Esophagus squamous epithelium (tissue), 5 donors: ENCODE measurements at places on chromosomes 12 and 14.

DNA sequence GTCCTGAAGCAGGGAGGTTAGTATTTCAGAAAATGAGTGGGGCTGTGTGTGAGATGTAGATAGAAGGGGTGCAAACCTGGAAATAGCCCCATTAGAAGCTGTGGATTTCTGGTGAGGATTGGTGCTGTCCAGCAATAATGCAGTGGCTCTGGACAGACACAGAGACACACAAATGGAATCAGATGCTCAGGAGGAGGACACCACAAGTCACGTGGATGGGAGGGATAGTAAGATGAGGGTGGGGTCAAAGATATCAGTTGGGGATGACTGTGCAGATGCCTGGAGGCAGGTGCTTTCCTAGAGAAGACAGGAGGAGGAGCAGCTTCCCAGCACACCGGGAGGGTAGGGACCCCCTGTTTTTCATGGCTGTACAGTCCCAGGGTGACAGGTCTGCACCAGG is 136.5 kb downstream of the PLXNC1 start:
- DNase-seq = no peak

- no peak for DNase-seq
Observed at GRCh38 chr12:110575326-110575725, 7.8 kb downstream of the PPTC7 start.

GRCh38 chr12:53219292-53219955 is 12.4 kb upstream of the ITGB7 start:
- no peak for DNase-seq

DNA sequence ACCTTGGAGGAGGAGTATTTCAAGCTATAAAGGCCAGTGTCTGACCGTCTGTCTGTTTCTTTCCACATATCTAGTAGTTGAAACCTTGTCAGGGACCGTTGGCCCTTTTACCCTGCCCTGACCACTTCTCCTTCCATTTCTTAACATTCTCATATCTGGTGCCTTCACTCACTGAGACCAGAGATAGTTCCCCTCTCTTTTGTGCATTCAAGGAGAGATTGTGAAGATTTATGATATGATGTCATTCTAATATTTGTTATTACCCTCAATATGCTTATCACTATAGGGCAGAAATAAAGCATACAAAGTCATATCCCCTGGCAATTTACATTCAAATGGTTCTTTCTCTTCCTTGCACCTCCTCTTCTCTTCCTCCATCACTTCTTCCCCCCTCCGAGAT is 83.3 kb downstream of the PLXNC1 start:
- DNase-seq = no peak

DNA sequence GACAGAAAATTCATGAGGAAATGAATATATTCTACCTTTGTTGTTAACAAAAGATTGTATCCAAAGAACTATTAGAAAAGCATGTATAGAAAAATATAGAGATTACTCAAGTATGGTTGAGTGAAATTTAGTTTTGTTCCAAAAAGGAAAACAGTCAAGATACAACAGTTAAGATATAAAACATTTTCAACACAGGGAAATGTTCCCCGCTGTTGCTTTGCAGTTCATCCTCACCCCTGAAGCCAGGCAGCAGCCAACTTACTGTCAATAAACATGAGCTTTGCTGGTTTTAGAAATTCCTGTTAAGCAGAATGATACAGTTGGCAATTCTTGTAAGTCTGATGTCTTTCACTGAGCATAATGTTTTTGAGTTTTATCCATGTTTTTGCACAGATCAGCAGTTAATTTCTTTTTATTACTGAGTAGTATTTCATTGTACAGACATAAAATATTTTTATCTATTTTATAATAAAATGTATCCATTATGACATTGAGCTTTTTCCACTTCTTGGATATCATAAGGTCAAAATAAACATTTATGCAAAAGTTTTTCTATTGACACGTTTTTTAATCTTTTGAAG is 1.2 kb upstream of the CLEC2B start:
- no peak for DNase-seq

- DNase-seq = no peak
Observed at GRCh38 chr14:75928690-75929181, 53.1 kb downstream of the TGFB3 start.

- no peak for DNase-seq
Observed at GRCh38 chr12:80118565-80119324, 19.4 kb downstream of the OTOGL start.

- no peak for DNase-seq
Observed at GRCh38 chr14:71208702-71209357, 301.6 kb downstream of the PCNX1 start.

- DNase-seq = no peak
Observed at GRCh38 chr14:24285351-24285750, 14.0 kb upstream of the RABGGTA start.

GRCh38 chr14:51780741-51781140 is 79.7 kb upstream of the GNG2 start:
- no peak for DNase-seq

- no peak for DNase-seq
Observed at GRCh38 chr14:91343051-91343450, 74.6 kb downstream of the CCDC88C start.

DNA sequence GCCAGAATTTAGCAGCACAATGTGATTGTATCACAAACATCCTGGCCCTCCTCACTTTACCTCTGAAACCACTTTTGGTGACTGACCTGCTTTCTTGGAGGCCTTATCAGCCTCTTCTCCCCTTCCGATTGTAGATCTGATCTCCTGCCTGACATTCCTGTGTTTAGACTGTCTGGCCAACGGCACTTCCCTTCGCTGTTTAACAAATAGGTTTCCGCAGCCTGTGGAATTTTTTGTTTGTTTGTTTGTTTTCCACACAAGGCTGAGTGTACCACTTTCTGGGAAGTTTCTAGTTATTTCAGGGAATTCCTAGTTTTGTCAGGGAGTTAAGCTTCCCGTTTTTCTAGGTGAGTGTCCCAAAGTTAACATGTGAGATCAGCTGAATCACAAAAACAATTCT is 65.9 kb upstream of the CDKN3 start:
- DNase-seq = no peak

DNA sequence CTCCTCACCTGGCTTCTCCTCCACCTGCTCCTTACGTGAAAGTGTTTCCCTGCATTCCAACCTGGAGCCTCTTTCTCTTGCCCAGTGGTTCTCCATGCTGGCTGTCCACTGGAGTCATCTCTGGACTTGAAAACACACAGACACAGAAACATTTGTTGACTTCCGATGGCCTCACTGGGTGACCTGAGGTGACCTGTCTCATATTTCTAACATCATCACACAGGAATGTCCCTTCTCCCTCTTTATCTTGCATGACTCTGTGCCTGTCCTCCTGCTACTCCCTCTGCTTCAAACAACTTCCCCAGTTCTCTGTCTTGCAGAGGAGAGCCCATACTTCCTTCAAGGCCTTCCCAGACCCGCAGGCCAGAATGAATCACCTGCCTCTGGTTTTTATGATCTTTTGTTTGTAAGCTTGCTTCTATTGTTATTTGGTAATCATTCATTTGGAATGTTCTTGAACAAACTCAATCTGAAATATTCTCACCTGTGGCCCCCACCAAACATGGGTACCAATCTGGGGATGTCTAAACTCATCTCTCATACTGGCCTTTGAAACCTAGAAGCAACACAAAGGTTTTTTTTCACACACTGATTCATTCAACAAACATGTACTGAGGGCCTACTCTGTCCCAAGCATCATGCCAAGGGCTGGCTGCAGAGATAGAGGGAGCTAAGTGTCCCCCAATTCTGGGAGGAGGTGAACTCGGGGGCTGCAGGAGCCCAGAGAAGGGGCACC is 9.7 kb upstream of the RIN3 start:
- DNase-seq = no peak

DNA sequence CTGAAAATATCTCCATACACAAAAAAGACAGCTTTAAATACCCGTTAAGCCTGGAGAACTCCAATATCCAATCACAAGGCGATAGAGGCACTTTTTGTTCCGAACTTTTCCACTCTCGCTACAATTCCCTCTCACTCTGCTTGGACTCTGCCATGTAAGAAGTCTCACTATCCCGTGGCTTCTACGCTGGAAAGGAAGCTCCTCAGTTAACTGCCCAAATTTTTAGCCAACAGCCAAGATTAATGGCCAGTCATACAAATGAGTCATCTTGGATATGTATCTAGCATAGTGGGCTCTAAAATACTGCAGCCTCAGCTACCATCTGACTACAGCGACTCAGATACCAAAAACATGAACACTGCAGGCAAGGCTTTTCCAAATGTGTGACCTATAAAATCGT is 45.5 kb upstream of the RERGL start:
- no peak for DNase-seq

DNA sequence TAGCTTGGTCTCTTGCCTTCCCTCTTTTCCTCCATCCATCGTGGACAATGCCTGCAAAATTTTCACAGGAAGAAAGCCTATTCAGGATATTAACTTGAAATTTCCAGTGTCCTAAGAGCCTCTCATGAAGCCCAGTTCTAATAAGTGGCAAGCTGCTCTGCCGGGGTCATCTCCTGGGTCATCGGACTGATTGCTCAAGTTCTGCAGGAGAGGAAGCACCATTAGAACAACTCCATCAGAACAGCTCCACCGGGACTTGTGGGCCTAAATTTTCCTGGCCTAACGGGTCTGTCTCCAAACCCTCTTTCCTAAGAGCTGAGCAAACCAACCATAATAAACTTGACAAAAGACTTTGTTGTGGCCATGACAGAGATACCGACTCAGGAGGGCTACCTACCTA is 13.9 kb downstream of the ERG28 start:
- no peak for DNase-seq

DNA sequence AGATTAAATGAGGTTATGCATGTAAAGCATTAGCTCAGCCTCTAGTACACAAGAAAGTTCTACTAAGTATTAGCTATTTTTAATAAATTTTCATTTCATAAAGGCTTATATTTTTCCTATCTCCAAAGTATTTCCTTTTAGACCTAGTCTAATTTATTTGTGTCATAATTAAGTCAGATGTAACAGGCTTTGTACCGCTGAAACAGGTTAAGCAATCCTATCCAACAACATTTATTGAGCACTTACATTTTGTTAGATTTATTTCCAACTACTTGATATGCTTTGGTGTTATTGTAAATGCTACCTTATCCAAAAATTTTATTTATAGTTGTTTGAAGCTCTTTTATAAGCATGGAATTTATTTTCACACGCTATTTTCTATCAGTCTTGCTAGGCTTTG is 1.8 kb upstream of the PARP2 start:
- DNase-seq = no peak

DNA sequence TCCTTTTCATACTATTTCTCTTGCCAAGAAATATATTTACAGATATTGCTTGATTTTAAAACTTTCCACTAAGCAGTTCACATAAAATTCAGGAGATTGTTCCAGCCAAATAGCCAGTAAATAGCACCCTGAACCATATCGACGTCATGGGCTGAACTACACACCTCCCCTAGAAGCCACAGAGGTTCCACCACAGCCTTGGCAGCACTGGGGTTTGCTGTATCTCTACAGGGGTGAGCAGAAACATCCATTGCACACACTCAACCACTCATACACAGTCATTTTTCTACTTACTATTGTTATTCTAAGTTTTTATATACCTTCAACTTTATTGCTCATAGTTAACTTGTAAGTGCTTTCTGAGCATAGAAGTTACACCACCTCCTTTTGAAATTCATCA is 8.1 kb upstream of the EIF2S3B start:
- DNase-seq = no peak

- DNase-seq = no peak
Observed at GRCh38 chr12:29050503-29050902, 98.6 kb upstream of the FAR2 start.

DNA sequence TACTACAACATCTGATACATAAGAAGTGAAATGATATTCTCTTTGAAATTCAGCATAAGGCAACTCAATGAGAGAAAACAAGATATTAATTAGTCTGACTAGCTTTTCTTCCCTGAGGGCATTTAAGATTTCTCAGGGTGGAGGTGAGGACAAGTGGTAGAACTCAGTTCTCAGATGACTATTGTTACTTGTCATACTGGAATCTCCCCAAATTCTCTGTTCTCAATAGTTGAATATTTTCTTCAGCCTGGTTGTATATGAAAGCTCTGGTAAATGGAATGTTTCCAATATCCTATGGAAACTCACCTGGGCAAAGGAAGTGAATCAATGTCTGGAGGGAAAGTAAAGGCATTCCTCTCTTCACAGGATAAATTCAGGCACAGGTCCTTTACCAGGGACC is 18.2 kb upstream of the ITGA5 start:
- DNase-seq = no peak

DNA sequence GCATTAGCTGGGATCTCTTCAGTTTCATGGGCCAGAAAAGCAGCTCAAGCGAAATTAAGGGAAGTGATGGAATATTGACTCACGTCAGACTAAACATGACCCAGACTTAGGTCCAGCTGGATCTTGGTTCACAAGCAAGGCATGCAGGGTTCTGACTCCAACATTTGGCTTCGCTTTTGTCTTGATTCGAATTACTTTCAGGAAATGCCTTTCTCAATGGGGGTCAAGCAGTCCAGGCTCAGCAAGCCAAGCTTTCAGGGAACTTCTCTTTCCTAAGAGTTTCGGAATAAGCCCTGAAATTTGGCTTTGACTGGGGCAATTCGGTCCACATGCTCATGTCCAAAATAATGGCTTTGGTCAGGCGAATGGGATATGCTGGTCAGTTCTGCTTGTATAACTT is 678.7 kb upstream of the TMEM132C start:
- no peak for DNase-seq

GRCh38 chr12:48446161-48446776 is 26.1 kb upstream of the ANP32D start:
- no peak for DNase-seq

DNA sequence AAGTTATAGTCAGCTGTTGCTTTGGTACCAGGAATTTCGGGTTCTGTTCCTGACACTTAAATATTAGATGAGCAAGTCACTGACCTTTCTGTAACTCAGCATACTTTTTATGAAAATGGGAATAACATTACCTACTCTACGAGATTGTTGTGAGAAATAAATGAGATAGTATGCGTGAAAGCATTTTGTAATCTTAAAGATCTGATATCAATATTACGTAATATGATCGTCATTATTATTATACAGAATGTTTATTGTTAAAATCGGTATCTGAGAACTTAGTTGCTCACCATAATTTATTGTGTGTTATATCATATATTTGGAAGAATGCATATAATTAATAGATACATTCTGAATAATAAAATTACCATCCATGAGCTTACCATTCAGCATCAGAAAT is 6.1 kb upstream of the NECAP1 start:
- no peak for DNase-seq

GRCh38 chr14:99324291-99324690 is 52.3 kb upstream of the BCL11B start:
- DNase-seq = no peak

- no peak for DNase-seq
Observed at GRCh38 chr12:1842905-1843640, 22.7 kb downstream of the LRTM2 start.

- no peak for DNase-seq
Observed at GRCh38 chr14:55964091-55964490, 154.1 kb upstream of the PELI2 start.

- DNase-seq = no peak
Observed at GRCh38 chr12:91852634-91853033, 293.0 kb downstream of the BTG1 start.

GRCh38 chr12:53049571-53050318 is at the start of gene TNS2:
TSS of gene TNS2 (plus strand) at chr12:53050065. CDS start at chr12:53050186, 121 bp downstream.
- no peak for DNase-seq
